ENCODE measurements at places on chromosomes 2 and 18.

GRCh38 chr2:203451011-203451410, 84.1 kb downstream of the RAPH1 start:
- DNase-seq, result no peak

DNA sequence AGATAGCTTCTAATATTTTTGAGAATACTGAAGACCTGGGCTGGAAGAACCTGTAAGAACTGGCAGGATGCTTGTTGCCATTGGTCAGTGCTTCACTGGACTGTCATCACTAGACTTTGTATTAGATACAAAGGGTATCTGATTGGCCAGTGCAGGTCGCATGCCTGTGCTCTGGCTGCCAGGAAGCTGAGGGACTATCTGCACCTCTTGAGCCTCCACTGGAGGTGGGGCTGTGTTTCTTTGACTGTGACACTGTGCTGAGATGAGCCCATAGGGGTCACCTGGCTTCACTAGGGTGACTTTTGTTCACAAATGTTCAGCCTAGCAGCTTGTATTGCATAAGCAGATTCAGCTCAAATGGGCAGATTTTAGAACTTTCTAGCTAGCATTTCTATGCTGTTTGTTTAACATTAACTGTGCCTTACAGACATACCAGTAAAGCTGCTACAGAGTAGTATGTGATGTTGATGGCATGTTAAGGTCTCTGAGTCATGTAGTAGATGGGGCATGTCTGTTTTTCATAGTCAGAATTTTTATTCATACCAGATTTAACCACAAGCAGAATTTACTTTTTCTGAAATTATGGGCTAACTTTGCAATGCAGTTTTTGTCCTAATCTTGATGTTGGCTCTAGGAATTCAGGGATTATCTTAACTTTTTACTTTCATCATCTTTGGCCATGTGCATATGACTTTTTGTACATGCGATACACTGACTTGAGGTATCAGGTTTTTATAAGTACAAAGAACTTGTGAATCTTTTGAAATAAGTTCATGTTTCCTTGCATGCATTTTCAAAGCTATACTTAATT, 56.1 kb downstream of the RHBDD1 start:
- DNase-seq, result no peak

DNA sequence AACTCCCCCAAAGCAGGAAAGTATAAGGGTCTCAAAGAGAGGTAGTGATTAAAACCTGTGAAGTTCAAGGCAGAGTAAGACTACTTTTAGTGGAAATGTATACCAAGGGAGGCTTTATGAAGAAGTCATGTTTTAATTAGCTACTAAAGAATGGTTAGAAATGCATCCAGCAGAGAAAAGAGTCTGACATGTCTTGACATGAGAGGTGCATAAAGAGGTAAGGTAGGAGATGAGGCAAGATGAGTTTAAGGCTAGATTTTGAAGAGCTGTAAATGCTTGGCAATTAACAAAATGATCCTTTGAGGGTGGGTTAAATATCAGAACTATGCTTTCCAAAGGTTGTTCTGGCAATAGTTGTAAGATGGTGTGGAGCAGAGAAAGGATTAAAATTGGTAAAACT, 88.7 kb upstream of the WDSUB1 start:
- no peak for DNase-seq

- DNase-seq, result no peak
Observed at GRCh38 chr18:11883153-11883552, 25.0 kb downstream of the MPPE1 start.

GRCh38 chr2:240374085-240374907, 61.2 kb upstream of the GPC1 start:
- DNase-seq, result no peak

GRCh38 chr2:66448136-66448991, 13.4 kb downstream of the MEIS1 start:
- no peak for DNase-seq

- DNase-seq, result no peak
Observed at GRCh38 chr2:131046918-131047652, 46.2 kb downstream of the FAM168B start.

DNA sequence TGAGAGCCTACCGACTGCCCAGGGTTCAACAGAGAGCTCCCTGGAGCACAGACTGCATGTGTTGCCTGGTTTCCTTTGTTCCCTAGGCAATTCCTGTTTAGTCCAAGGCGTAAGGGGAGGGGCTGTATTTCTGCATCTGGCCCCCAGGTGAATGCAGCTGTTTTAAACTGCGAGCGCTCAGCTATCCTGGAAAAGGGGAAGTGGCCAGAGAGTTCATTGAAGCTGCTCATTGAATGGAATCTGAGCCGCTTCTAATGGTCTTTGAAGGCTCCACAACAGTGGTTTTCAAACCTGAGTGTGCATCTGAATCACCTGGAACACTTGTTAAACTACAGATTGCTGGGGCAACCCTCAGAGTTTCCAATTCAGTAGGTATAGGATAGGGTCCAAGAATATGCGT, 18.1 kb downstream of the MAPK4 start:
- DNase-seq, result no peak

- no peak for DNase-seq
Observed at GRCh38 chr2:233108611-233109490, 48.7 kb downstream of the INPP5D start.

GRCh38 chr2:126344493-126344892, 311.5 kb upstream of the GYPC start:
- no peak for DNase-seq

DNA sequence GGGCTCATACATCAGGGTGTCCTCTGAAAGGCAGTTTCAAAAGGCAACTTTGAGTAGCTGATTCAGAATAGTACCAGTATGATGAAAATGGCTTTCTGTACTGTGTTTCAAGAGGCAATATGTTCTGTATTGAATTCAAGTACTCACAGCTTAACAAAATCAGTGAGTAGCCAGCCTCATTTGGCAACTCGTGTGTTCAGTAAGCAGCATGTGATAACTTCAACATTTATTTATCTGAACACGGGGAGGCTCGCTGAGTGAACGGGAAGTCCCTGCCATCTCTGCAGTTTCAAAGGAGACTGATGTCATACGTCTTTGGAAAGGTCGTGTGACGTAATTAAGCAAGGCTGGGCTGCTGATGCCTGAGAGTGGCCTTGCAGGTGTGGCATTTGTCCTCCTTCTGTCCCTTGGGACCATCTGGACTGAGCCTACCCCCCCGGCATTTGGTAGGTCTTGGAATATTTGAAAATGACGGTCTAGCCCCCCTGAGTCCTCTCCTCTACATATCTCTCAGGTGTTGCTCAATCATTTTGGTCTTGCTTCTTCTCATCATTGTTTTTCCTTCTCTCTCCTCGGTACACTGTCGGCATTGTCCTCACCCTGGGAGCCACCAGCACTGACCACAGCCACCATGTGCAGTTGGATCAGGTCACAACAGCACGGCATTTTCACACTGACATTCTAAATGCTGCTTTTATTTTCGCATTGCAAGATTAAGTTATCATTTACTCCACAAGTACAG, 62.8 kb downstream of the SMIM21 start:
- no peak for DNase-seq

- DNase-seq, result no peak
Observed at GRCh38 chr18:52903857-52904256, 563.9 kb downstream of the DCC start.

DNA sequence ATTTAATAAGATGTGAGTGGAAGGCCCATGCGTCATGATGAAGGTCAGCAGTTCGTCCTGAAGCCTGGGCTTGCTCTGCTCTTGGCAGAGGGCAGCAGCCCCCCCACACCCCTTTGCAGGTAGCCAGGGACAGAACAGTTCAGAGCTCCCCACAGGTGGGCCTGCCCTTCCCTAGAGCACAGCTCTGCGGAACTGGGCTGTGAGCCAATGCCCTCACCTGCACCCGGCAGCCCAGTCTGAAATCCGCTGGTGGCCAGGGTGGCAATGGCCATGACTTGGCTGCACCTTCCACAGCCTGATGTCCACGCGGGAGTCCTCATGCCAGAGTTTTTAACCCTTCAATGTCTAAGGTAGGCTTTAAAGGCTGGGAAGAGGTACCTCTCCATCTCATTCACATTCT, 136.7 kb downstream of the ACKR3 start:
- DNase-seq, result no peak

- DNase-seq, result no peak
Observed at GRCh38 chr18:13406049-13406615, 187.6 kb downstream of the LDLRAD4 start.

GRCh38 chr2:102639429-102639828, 20.1 kb downstream of the SLC9A2 start:
- no peak for DNase-seq

DNA sequence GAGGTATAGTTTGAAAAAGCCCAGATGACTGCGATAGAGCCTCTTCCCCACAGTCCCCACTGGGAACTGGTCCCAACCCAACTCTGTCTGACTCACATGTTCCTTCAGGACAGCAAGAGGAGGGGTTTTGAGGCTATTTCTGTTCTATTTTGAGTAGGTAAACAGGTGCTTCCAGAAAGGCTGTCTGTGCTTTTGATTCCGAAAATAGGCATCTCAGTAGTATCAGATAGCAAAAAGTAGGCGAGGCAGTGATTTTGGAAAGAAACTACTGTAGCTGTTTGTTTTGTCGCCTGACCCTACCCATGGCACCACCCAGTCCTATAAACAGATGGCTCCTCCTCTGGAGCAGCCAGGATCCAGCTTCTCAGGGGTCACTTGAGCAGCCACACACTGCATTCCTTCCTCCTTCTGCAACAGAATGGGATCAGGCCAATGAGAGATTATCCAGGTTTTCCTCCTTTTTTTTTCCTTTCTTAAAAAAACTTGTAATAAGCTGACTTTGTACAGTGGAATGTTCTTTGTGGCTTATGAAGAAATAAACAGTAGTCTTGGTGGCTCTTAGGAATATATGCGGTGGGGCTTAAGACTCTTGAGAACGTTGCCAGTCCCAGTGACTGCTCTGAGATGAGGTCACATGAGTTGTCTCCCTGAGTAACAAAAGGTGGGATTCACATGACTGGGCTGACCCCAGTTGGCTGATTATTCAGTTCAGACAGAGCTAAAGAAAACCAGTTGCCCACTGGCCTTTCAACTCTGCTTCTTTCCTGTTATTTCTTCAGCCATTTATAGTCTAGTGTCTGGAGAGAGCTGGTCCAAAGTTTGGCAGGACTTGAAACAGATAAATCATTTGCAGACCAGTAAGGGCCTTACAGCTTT, 98.6 kb downstream of the KCNS3 start:
- no peak for DNase-seq

- DNase-seq, result no peak
Observed at GRCh38 chr2:618422-618990, 58.7 kb downstream of the TMEM18 start.

GRCh38 chr2:96391153-96391827, 55.7 kb downstream of the NCAPH start:
- DNase-seq, result no peak

DNA sequence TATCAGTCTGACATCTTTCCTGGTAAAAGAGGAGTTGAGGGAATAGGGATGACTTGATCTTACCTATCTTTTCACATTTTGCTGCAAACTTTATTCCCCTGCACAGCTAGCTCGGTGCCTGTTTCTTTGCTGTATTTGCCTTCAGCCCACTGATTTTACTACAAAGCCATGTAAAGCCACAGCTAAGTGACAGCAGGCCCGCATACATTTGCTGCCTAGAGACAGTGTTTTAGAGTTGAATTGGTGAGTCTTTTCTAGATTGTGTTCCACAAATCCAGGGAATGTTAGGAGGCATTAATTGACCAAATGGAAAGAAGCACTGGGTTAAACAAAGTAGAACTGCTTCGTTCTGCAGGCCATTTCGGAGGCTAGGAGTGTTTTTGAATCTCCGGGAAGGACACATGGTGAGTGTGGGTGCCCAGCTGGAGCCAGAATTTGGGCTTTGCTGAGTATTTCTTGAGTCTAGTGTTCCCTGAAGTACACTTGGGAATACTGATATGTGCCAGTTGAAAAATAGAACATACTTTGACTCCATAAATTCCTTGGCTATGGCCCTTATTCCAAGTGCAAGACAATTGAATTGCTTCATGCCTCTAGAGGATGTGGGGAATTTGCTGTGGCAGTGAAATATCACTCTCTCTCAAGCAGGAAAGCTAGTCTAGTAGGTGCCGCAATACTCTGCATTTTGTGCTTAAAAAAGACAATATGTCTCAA, 329.8 kb downstream of the PTPRM start:
- DNase-seq, result no peak

GRCh38 chr2:216385478-216385877, 13.2 kb upstream of the MARCHF4 start:
- DNase-seq, result no peak

DNA sequence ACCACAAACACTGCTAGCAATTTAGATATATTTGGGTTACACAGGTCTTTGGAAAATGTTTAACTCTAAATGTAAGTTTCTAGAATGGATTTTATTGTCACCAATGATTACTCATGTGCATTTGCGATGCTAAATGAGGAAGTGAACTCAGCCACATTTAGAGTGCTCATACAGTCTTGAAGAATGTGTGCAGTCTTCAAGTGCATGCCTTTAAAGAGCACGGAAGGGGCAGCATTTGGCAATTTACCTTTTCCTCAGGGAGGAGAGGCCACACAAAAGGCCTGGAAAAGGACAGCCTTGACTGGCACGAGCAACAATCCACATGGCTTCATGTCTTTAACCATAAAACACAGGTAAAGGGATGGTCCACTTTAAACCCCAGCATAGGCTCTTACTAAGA, 78.5 kb upstream of the STK17B start:
- DNase-seq, result no peak

GRCh38 chr2:204495381-204495780, 49.9 kb upstream of the PARD3B start:
- no peak for DNase-seq

GRCh38 chr2:100812116-100812515, 7.8 kb upstream of the NPAS2 start:
- DNase-seq, result peak; percentile 14

DNA sequence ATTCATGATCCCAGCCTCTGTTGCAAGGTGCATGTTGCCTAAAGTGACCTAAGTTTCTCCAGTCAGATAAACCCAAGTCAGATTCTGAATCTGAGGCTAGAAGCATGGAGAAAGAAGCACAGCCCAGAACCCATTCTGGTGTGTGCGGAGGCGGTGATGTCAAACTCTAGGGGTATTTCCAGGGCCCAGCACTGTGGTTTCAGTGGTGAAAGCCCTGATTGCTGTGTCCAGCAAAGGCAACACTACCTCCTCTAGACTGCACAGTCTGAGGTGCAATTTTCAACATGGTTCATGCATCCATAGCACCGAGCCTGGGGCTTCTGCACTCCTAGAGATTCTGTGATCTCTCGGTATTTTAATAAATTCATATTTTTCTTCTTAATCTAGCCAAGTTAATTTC, 264.8 kb upstream of the KLHL29 start:
- DNase-seq, result no peak

- DNase-seq, result no peak
Observed at GRCh38 chr2:175743011-175743410, 259.1 kb downstream of the LNPK start.

- no peak for DNase-seq
Observed at GRCh38 chr2:86543793-86544192, 19.4 kb downstream of the CHMP3 start.

DNA sequence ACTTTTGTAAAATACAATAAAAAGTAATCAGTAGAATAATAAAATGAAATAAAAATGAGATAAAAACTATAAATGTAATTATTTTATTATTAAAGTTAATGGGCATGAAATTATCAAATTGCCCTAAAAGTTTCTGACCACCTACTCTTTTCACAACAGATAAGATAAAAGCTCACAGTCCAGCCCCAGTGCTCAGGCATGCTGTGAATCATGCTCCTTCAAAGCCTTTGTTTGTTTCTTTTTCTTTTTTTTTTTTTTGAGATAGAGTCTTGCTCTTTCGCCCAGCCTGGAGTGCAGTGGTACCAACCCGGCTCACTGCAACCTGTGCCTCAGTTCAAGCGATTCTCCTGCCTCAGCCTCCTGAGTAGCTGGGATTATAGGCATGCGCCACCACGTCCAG, 181.7 kb downstream of the ANKRD44 start:
- no peak for DNase-seq

- no peak for DNase-seq
Observed at GRCh38 chr2:130150181-130151144, 5.6 kb upstream of the CCDC74B start.

- DNase-seq, result no peak
Observed at GRCh38 chr2:7523481-7524120, 606.4 kb downstream of the RNF144A start.
